Neural crest cell (in vitro differentiated cells): ENCODE measurements at places on chromosomes 5 and 9.
A peak's percentile ranks its signal among the peaks of the same experiment; 100 is the strongest.

- no peak for DNase-seq
Measured at GRCh38 chr9:87184956-87185642, 237.8 kb upstream of the GAS1 start.

- no peak for DNase-seq
Measured at GRCh38 chr9:29203244-29203930, 1630.1 kb upstream of the C9orf72 start.

DNA sequence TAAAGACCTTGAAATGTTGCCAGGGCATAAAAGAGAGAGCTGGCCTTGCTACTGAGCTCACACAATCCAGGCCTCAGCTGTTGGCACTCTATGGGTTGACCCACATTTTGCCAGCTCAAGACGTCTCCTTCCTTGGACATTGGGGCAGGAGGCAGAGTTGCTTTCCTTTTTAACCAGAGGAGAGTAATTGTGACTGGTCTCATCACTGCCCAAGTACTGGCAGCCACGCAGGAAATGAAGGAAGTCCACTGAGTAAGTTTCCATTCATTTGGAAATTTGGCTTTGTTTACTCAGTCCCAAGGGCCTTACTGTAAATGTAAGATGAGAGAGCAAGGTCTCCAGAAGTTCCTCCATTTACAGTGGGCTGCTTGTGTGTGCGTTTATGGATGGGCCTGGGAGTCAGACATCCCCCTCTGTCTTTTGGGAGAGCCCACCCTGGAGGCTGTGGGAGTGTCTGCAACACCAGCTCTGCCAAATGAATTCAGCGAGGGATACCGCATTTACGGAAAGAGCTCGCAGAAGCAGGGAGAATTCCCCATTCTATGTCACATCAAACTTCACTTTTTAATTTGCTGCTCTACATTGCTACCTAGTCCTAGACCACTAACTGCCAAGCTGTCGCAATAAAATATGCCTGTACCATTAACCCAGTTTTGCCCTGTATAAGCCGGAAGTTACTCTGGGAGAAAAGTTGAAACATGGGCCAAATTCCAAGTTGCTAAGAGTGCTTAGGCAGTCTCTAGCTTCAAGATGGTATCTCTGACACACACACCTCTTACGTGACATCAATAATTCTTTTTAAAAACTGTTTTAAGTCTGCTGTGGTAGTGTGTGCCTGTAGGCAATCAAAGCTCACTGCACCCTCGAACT, 24.5 kb upstream of the PDZD2 start:
- no peak for DNase-seq

GRCh38 chr5:136638084-136638483, 272.7 kb upstream of the TRPC7 start:
- DNase-seq: no peak

- DNase-seq: no peak
Measured at GRCh38 chr5:169213479-169213878, 87.5 kb downstream of the SLIT3 start.

DNA sequence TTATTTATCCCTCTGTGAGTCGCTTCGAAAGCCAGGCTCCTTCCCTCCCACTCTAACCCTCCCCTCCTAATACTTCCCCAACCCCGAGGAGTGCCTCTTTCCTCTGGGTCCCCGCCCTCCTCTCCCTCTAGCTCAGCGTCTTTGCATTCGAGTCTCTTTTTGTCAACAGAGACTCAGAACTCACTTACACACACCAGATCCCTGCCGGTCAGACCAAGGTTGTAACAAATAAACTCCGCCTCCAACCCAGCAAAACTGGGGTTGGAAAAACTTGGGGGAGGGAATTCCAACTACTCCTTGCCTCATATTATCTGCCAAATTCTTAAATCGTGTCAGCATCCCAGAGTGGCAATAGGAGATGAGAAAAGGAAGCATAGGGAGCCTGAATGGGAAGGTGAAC, at the start of gene HTR1A:
HTR1A (minus strand) TSS at position 167 of the 400 bp plus-strand sequence. CDS start 726 bp downstream, outside the sequence.
- DNase-seq: no peak

DNA sequence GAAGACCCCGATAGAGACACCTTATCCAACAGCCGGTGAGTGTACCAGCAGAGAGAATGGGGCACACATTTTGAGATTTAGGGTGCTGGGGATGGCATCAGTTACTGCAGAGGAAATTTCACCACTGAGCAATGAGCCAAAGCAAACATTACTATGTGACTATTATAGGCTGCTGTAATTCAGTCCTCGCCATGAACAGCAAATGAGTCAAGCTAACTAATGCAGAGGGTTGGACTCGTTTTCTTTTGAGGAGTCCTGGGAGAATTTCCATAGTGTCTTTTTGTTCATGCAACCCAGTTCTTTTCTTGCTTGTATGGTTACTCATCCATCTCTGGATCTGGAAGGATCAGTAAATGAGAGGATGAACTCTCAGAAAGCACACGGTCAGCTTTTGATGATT, 323.8 kb downstream of the PSAT1 start:
- no peak for DNase-seq

GRCh38 chr9:135906291-135907005, 898 bp downstream of the CAMSAP1 start:
- no peak for DNase-seq

- DNase-seq: no peak
Measured at GRCh38 chr5:179905161-179905560, 2.5 kb downstream of the TBC1D9B start.

- DNase-seq: peak; percentile 20
Measured at GRCh38 chr9:70484232-70485130, 70.0 kb upstream of the KLF9 start.

- DNase-seq: no peak
Measured at GRCh38 chr5:10199692-10200091, 50.0 kb downstream of the ATPSCKMT start.

GRCh38 chr5:136132087-136132486, 558 bp upstream of the SMAD5 start:
- no peak for DNase-seq

- DNase-seq: no peak
Measured at GRCh38 chr5:37875051-37875787, 35.4 kb upstream of the GDNF start.

DNA sequence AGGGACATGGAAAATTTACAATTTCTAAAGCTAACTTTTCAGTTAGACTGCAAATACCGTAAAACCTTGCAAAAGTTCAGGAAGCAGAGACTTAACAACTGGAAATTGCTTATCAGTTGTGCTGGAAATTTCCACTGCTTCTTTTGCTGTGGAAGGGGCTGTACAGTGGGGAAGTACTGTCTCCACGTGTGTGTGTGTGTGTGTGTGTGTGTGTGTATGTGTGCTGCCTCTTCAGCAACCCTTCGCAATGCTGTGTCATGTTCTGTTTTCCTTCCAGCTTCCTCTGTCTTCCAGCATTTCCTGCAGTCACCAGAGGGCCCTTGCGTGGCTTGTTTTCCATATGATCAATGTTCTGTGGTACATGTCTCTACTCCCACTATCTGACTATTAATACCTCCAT, 87.5 kb upstream of the RANBP3L start:
- DNase-seq: no peak

GRCh38 chr5:55546947-55547346, 12.2 kb upstream of the PLPP1 start:
- no peak for DNase-seq

- DNase-seq: no peak
Measured at GRCh38 chr9:92641092-92641809, 28.7 kb downstream of the IPPK start.

DNA sequence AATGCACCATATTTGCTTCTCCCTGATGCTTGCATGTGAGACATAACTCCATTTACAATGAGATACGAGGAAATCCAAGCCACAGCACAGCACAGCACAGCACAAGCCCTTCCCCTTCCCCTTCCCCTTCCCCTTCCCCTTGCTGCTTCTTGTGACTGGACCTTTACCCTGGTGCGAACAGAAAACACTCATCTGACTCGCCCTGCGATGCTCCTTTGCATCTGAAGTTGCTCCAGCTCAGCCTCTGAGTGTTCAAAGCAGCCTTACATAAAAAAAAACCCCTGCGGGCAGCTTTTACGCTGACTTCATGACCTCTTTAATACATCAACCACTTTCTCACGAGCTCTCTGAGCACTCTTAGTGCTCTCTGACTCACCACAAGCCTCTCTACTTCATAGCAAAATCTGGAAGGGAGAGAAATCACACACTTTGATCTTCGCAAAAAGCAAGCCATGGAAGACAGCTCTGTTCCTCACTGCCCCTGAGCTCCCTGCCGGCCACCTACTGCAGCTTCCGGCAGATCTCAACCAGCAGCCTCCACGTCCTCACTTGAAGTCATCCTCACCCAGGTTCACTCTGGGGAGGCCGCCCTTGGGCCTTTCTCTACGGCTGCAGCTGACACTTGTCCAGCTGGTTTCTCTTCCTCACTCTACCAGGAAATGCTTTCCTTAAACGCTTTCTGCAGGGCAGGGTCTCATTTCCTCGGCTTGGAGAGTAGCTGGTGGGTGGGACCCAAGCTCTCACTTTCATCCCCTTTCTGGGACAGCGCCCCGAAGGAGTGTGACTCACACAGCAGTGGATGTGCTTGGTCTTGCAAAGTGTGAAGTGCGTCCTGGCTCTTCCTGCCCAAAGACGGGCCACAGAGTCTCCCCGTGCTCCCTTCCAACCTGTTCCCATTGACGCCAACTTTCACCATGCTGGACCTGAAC, 5.3 kb downstream of the SLC34A1 start:
- DNase-seq: peak; percentile 23
